ENCODE measurements at places on chromosomes 12 and 14.

DNA sequence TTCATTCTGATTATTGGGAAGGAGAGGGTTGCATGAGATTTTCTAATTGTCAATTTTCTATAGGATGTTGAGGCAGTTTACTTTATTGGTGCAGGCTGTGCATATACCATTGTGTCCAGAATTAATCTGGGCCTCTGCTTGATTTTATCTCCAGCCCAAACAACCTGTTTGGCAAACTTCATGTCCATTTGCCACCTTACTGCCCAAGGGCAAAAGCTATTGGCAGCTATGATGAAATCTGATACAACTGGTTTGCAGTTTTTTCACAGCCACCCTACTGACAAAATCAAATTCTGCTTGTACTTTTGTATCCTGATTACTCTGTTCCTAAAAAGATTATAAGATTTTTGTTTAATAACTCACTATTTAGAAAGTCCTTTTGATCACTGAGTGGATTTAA, 789.2 kb upstream of the FBXO33 start:
- DNase-seq: no peak

GRCh38 chr12:93894391-93895088, 217.4 kb downstream of the CRADD start:
- peak; percentile 81 for DNase-seq

- peak; percentile 81 for DNase-seq
Measured at GRCh38 chr12:10716704-10717315, 6.3 kb downstream of the YBX3 start.

DNA sequence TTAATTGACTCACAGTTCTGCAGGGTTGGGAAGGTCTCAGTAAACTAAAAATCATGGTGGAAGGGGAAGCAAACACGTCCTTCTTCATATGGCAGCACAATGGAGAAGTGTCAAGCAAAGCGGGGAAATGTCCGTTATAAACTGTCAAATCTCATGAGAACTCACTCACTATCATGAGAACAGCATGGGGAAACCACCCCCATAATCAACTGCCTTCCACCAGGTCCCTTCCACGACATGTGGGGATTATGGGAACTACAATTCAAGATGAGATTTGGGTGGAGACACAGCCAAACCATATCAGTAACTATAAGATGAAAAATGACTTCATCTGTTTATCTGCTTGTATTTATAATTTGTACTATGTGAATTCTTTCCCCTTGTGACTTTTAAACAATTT, 577.6 kb upstream of the MDGA2 start:
- DNase-seq: no peak

- peak; percentile 92 for DNase-seq
Measured at GRCh38 chr12:55619354-55620138, 17.1 kb upstream of the OR10P1 start.

DNA sequence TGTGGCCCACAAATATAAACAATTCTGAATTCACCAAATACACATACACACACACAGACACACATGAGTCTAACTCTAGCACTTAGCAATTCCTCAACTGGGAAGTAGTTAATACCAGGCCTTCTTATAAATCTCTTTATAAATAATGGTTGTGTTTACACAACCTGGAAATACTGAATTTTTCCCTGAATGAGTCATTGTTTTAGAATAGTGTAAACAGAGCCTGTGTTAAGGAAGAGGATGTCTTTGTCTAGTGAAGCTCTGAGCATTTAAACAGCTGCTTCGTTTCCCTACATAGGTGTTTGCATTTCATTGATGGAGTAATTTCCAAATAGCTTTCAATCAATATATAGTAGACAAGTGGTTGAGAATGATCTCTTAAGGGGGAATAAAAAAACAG, 218.8 kb downstream of the BTG1 start:
- DNase-seq: peak; percentile 69

- no peak for DNase-seq
Measured at GRCh38 chr12:116267948-116268347, 9.5 kb downstream of the MED13L start.

- DNase-seq: no peak
Measured at GRCh38 chr12:83150465-83151189, 463.9 kb downstream of the TMTC2 start.

DNA sequence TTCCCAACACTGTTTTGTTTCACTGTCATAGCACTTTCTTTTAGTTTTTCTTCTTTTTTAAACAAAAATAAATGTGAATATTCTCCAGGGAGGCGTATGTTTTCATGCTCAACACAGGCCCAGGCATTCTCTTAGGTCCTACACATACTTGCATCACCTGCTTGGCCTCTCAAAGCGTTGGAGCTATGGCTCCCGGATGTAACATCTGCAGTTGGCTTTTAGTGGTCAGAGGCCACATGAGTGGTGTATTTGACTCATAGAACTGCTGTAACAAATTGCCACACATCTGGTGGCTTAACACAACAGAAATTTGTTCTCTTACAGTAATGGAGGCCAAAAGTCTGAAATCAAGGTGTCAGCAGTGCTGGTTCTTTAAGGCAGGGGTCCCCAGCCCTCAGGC, 44.6 kb upstream of the VRK1 start:
- DNase-seq: no peak

GRCh38 chr14:28709571-28710305, 56.8 kb upstream of the FOXG1 start:
- no peak for DNase-seq

DNA sequence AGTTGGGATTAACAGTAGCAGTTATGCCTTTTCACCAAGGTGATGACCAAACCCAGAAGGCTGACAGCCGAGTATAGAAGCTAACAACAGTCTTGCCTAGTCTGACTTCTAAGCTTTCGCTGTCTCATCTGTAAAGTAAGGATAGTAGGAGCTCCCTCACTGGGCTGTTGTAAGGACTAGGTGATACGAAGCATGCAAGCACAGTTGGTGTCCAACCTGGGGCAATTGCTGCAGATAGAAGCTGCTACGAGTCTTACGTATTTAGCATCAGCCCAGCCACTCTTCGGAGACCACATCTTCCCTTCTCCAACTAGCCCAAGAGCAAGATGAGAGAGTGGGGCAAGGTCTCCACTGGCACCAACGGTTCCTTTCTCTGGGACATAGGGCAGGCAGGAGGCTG, 6.0 kb downstream of the HAL start:
- no peak for DNase-seq

GRCh38 chr14:34355584-34356263, 106.3 kb downstream of the SPTSSA start:
- DNase-seq: peak; percentile 57

GRCh38 chr12:40693207-40693821, 1.1 kb downstream of the CNTN1 start:
- no peak for DNase-seq

DNA sequence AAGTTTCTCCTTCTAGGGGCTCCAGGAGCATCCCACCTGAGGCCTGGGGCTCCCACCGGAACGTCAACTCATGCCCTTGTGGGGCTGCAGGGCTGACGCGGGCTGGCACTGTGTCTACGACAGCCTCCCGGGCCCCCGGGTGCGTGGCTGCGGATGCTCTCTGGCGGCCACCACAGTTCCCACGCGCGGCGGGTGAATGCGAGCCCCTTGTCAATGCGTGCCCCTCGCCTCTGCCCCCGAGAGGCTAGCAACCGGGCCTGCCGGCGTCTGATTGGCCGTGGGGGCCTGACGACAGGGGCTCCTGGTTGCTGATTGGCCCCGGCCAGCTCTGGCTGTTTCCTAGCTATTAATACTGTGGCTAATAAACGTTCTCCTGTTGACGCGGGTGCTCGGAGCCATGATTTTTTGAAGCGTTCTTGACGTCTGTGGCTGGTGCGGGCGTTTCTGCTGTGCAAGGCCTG, 1.8 kb upstream of the MEG3 start:
- DNase-seq: peak; percentile 61

DNA sequence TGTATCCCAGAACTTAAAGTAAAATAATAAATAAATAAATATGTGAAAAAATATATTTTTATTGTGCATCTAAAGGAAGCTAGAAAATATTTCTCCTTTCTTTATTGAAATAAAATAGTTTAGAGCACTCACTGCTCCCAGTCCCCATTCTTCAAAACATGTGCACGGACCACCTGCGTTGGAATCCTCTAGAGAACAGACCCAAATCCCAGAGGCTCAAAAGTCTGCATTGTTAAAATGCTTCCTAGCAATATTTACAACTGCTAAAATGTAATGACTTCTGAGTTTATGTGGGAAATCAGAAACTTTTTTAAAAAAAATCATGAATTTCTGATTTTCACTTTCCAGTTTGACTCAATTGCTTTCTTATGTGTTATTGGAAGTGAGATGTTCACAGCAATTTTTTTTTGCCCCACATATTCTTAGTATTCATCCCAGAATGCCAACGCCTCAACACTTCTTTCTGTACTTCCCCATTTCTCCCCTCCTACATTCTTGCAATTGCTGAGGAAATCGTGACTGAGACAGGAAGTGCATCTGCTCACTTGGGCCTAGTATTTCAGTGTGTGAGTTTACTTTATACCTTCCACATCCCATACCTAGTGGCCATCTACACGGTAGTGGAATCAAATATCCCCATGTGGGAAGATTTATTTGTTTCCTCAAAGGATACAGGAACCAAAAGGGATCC, 116.0 kb upstream of the FLRT2 start:
- DNase-seq: peak; percentile 13

- DNase-seq: no peak
Measured at GRCh38 chr14:28876572-28876945, 110.0 kb downstream of the FOXG1 start.

- no peak for DNase-seq
Measured at GRCh38 chr12:4856596-4856995, 53.1 kb upstream of the KCNA1 start.

DNA sequence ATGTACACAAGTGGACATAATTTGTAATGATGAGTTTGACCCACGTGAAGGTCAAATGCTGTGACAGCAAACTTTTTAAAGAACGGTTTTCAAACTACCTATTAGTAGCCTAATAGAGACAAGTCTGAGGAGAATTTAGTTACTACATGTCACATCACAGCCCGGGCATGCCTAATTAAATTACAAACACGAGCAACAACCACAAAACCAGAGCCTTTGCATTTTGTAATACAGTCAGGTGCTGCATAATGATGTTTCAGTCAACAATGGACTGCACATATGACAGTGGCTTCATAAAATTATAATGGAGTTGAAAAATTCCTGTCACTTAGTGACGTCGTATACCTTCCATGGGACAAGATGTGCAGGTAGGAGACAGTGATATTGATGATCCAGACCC, 274.5 kb downstream of the DACT1 start:
- DNase-seq: no peak

All from fibroblast of skin of right quadriceps (primary cell).